ENCODE measurements at places on chromosomes 7 and 10.

DNA sequence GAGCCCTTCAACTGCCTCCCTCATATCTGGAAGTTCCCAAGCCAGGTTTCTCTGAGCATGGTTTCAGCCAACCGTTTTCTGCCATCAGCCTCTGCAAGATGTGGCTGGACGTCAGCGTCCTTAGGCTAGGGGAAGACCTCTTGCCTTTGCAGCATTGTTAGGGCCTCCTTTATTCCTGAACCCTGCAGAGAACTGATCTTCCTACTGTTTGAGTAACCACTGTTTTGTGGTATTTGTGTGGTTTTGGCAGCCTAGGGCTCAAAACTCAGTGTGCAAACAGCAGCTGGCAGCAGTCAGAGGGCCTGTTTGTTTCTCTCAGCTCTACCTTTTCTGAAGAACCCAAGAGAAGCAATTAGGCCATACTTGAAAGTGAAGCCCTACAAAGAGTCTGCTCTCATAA, 83.4 kb upstream of the SEMA3E start:
- DNase-seq = no peak

GRCh38 chr10:121216295-121216694, 365.1 kb downstream of the WDR11 start:
- DNase-seq = no peak

DNA sequence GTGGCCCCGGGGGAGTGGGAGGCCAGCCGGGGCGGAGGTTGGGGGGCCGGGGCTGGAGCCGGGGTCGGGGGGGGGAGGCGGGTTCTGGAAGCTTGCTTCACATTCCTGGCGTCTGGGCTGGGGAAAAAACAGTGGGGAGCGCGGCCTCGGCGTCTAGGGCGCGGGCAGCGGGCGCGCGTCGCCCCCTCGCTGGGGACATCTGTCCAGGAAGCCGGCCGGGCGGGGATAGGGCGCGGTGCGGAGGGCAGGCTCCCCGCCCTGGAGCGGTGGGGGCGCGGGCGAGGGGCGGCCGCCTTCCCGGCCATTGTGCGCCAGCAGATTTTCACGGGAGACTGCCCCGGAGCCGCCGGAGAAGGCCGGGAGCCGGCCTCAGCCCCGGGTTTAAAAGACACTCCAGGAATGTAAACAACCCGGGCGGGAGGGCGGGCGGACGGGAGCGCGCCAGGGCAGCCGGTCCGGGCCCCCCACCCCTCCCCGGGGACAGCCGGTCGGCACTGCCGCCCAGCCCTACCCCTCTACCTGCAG, 1.4 kb downstream of the ZMIZ1 start:
- DNase-seq = no peak

DNA sequence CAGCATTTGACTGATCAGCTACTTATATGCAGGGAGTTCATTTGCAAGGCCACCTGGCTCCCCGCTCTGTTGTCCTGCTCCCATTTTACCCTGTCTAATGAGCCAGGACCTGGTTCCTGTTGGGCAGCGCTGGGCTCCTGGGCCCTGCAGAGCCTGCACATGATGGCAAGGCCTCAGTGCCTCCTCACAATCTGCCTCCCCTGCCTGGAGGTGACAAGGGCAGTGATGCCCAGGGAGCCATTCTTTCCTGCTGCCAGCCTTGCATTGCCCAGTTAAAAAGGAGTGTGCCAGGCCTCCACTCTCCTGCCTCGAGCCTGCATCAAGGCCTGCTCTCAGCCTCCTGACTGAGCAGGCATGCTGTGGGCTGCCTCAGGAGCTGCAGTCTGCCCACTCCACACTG, 28.5 kb downstream of the CHAT start:
- DNase-seq = no peak

DNA sequence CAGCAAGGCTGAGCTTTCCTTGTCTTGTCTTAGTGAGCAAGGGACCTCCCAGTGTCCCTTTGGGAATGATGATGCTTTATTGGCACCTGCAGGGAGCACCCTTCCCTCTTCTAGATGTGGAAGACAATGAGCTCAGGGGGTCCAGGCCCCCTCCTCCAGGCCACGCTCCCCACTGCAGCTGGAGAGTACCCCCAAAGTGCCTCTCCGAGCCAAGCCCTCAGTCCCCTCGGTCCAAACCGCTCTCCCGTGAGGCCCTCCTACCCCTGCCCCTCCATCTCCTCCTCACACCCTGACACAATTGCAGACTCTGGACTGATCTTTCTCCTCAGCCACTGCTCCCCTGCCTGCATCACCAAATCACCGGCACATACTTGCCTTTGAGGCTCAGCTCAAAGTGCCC, 16.7 kb downstream of the RBP3 start:
- DNase-seq = no peak

DNA sequence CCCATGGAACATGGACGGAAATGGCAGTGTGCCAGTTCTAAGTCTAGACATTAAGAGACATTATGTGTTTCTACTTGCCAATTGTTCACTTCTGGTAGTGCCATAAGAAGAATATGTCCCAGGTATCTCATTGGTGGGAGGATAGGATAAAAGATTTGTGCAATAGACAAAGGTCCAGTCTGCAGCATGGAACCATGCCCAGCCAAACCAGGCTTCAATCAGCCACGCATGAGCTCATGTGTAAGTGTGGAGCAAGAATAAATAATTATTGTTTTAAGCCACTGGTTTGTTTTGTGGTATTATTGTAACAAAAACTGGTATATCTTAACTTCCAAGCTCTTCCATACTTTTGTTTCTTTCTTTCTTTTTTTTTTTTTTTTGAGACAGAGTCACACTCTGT, 153.6 kb upstream of the CTTNBP2 start:
- DNase-seq = no peak

DNA sequence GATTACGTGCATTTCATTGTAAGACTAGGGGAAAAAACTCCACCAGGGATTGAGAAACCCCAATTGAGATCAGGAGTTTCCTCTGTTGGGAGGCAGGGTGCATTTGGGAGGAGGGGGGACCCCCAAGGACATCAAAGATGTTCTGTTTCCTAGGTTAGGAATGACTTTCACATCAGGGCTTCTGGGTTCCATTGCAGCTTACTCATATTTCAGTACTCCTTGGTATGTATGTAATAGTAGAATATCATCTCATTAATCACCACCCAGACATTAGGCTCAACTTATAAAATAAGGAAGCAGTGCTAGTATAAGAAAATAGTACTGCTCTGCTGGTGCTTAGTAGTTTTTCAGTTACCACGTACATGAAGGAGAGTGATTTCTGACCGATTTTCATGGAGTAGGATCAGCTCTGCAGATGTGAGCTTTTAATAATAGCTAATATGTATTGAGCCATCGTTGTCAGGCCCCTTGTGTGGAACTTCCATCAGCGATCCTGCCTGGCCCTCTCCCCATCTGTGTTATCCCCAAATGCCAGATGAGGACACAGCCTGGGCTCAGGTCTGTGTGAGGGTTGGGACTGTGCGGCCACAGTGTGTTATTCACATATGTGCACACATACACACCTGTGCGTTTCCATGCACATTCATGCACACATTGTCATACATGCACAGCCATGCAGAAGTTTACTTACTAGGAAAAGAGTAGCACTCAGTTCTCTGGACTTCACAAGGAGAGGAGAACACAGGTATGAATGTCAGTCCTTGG, 23.5 kb downstream of the UPP1 start:
- no peak for DNase-seq

DNA sequence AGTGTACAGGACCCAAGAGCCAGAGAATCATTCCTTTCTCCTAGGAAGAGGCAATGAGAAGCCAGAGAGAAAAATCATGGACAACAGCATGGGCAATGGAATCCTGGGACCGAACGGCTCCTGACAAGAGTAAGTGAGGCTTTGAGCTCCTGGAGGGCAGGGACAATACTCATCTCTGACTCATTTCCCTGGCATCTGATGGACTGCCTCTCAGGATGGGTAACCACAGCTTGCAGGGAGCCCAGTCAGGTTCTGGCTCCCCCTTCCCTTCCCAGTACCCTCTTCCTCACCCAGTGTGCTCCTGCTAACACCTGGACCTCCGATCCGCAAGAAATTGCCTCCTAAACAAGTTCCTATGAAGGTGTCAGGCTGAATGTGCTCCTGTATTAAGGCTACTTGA, 51.2 kb upstream of the SORCS3 start:
- DNase-seq = no peak

GRCh38 chr7:50426280-50427045, 23.7 kb downstream of the FIGNL1 start:
- no peak for DNase-seq

DNA sequence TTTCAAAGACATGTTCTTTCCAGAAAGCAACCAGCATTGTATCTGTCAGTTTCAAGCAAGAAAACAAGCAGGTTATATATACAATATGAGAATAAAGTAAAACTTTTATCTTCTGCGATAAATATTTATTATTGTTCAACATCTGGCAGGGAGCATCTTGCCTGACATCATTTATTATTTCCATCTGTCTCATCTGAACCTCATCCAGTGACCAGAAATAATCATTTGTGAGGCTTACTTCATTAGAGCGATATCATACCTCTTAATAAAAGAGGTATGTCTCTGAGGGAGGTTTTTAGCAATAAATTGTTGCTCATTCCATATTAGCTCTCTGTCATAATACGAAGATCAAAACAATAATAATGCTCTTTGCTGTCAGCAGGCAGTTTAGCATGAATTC, 226.1 kb downstream of the CDC14C start:
- DNase-seq = no peak

- peak; percentile 89 for DNase-seq
These were observed 346.6 kb upstream of the KLF6 start for GRCh38 chr10:4131407-4132215.

- no peak for DNase-seq
These were observed 51.2 kb upstream of the SEMA3A start for GRCh38 chr7:84245835-84246234.

- DNase-seq = no peak
These were observed 74.6 kb downstream of the VCL start for GRCh38 chr10:74072503-74072902.

DNA sequence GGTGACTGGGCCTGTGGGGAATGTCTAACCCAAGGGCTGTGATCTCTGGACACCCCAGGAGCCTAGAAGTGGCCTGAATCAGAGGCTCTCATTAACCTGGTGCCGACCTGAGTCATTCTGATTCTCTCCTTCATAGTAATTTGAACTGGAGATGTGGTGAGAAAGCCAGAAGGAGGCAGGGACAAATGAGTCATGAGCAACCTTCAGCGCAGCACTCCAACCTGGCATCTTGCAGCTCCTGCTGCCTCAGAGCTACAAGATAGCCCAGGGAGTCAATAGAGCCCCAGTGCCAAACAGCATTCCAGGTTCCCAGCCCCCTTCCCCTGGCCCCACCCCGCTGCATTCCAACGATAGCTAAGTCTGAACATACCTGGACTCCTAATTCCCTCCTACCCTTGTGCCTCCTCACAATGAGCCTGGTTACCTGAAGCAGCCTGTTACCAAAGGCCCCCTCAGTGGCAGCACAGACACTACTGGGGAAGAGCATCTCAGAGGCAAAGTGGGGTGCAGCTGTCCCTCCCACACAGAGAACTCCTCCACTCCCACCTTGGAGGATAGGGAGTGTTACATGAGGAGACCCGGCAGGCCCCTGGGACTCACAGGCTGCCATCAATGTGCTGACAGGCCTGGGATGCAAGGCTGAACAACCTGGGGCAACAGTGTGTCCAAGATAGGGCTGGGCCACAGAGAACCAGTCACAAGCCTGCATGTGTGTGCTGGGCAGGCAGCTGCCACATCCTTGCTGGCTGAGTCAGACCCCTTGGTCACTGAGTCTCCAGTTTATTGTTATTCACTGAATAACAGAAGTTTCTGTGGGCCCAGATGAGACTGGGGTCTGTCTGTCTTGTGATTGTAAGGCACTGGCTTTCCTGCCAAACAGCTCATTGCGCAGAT, 76.8 kb upstream of the LEP start:
- no peak for DNase-seq

- DNase-seq = no peak
These were observed 9.9 kb upstream of the ACSL5 start for GRCh38 chr10:112363696-112364688.

DNA sequence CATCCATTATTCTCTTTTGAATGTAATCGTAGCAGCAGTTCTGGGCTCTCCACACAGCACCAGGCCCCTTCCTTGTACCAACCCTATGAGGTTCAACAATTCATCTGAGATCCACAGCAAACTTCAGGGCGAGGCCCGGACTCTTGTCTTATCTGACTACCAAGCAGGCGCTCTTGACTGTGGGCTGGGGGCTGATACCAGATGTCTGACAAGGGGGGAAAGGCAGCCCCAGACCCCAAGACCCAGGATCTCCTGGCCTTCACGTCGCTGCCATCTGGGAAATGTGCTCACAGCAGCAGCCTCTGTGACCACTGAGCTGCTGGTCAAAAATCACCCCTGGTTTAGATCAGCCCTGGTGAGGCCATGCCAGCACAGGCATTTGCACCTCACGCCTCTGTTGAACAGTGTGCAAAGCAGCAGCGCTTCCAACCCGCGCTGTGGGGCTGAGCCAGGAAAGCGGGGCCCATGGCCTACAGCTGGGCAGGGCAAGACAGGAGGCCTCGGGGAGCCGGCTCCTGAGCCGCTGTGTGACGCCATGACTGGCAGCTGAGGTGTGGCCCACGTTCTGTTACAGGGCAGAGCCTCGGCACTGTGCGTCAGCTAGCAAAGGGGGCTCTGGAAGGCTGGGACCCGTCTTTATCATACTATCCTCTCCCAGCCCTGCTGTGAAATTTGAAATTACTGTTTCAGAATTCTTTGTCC, 143.9 kb downstream of the PAXIP1 start:
- no peak for DNase-seq

DNA sequence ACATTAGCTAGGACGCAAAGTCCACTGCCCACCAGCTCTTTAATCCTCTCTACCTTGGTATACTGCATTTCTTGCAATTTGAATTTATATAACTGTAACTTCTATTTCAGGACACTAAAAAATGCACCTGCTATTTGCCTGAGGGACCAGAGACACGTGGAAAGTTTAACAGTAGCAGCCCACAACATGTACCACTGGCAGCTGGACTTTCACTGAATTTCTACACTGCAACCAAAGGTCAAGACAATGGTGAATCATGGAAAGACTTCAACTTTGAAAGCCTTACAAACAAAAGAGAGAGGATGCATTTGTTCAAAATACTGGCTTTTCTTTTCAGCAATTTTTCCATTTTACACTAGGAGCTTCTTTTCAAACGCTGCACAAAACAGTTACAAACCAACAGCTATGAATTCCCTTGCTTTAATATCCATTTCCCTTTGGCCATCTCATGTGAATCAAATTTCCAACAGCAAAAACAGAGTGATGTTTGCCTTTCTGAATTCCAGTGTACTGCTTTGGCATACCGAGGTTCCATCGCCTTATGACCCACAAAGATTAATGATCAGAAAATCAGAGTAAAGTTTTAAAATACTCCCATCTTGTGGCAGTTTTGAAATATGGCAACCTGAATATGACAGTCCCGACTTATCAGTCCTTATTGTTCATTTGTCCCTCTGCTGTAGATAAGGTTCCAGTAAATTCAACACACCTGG, 29.9 kb upstream of the HNRNPH3 start:
- DNase-seq = peak; percentile 31
